ENCODE measurements at places on chromosomes 5 and 9.
A peak's percentile ranks its signal among the peaks of the same experiment; 100 is the strongest.

DNA sequence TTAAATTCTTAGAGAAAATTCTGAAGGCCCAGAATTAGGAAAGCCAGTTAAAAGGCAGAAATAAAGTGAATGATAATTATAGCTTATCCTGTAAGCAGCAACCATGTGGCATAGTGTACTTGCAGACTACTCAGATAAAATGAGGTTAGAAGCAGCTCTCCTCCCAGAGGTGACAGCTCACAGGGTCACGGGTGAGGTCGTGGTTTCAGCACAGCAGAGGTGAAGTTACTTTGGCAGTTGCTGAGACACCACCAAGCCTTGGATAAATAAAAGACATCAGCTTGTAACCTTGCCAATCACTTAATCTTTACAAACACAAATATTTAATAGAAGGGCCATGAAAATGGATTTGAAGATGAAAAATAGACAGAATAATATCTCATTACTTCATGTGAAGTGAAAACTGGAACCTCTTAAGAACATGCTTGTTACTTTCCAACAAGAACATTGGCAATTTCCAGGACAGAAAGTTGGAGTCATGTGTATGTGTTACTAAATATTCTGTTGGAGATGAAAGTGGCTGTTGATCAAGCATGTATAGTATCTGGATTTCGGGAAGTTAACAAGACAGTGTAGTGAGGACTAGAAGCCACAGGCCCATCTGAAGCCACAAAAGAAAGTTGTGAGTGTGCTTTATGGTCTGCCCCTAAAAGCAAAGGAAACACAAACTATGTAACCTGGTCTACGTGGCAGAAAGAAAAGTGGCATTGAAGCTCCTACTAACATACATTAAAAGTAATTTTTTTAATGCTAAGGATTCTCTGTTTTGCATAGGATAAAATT is 134.4 kb downstream of the ERCC6L2 start:
- DNase-seq: peak; percentile 70

DNA sequence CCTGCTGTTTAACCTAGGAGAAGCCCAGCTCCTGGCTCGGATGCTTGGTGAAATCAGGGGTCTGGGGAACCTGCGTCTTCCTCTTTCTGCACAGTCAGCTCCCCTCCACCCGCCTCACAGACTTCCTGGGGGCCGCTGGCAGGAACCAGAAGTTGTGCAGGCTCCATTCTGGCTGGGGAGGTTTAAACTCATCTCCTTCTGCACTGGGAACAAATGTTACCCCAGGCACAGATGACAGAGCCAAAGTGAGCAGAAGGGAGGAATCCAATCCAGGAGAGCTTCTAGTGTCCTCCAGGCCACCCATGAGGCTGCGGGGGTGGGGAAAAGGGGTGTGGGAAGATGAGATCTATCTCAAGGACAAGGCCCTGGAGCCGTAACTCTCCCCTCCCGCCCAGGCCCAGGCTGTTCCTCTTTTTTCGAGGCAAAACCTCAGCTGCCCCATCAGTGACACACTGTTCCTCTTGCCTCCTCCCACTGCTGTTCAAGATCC is 31.2 kb downstream of the KCNMB1 start:
- no peak for DNase-seq

- no peak for DNase-seq
Observed at GRCh38 chr5:73374520-73375190, 73.9 kb downstream of the FOXD1 start.

- no peak for DNase-seq
Observed at GRCh38 chr5:143594902-143595818, 191.7 kb upstream of the NR3C1 start.

- DNase-seq: no peak
Observed at GRCh38 chr9:117303643-117304230, 111.1 kb downstream of the ASTN2 start.
